A549 treated with GW870086 at 1 μM for 4 hours (cell line): ENCODE measurements at places on chromosomes 5 and 9. TPM values are rescaled to one million over a fixed set of nuclear protein-coding genes. Genes with fewer than 3 reads are reported as not detected.

Gene ACTBL2
- total RNA-seq, result 0.05 to 0.11 TPM (median 0.07 TPM) in 3 of 5 replicates, not detected in the others

Gene LHX3
- 0.07 to 0.13 TPM (median 0.08 TPM) in 4 of 5 replicates, not detected in the other for total RNA-seq

Gene CMYA5
- 0.08 to 0.28 TPM (median 0.14 TPM) in 4 of 5 replicates, not detected in the other for total RNA-seq

Gene CWC27
- 13.1 to 16.8 TPM (median 14.2 TPM) in 5 replicates for total RNA-seq

Gene PCDHGA4
- 0.07 to 0.18 TPM (median 0.14 TPM) in 5 replicates for total RNA-seq
